ENCODE measurements at places on chromosomes 7 and 10.
A peak's percentile ranks its signal among the peaks of the same experiment; 100 is the strongest.

DNA sequence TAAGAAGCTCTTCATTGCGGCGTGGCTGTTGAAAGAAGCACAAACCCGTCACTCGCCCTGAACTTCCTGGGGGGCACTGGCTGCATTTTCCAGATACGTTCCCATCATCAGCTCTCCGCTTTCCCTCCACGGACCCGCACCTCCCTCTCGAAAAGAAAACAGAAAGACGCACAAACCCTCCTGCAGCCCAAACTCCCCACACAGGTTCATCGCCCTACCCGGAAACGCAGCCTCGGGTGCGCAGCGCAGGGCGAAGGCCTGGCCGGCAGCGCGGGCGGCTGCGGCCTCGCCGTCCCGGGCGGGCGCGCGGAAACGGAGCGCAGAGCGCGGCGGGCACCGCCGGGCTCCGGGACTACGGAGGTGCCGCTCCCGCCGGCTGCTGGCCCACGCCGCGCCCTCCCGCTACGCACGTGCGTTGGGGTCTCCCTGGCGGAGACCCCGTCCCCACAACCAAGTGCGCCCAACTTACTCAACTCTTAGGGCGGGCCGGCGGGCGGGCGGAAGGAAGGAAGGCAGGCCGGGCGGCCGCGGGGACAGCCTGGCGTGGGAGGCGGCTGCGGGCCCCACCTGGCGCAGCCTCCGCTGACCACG lies 822 bp downstream of the ZNF800 start:
- DNase-seq = peak; percentile 47

GRCh38 chr10:81733542-81733941 lies 141.5 kb upstream of the NRG3 start:
- DNase-seq = no peak

DNA sequence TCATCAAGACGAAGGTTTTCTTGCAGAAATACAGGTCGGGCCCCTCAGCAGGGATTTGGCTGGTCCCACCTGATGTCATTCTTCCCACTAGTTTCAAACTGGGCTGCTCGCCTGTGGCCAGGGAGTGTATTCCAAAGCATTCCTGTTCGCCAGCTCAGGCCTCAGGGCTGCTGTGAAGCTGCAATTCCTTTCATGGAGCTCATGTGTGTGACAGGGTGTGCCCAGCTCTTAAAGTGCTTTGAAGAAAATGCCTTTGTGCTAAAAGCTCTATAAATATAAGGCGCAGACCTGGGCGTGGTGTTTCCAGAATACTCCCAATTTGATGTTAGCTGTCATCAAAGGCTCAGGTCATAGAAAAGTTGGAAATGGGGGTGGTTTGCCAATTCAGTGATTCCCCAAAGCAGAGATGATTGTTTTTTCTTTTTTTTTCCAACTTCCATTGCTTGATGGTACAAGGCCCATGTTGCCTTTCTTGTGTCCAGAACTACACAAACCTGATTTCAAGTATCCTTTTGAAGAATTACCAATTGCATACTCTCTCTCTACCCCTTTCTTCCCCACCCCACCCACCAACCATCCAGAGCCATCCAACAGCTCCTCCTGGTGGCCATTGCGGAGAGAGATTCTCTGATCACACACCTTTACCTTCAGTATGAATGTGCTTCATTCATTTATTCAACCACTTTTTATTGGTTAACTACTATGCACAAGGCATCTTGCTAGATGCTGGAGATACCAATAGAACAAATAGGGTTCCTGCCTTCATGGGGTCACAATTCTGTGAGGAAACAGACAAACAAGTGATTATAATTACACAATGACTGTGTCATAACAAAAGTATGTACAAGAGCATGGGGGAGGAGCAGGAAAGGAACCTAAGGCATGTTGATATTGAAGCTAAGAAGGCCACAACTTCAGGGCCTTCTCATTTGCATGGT lies 297.3 kb upstream of the LYZL1 start:
- DNase-seq = peak; percentile 66

- DNase-seq = peak; percentile 18
Observed at GRCh38 chr7:87877366-87878040, 1.2 kb downstream of the DBF4 start.

GRCh38 chr7:107045980-107046379 lies 1.5 kb downstream of the PRKAR2B start:
- DNase-seq = no peak

- no peak for DNase-seq
Observed at GRCh38 chr10:78691301-78692030, 377.3 kb upstream of the ZMIZ1 start.

Measured in cardiac fibroblast (primary cell).